Gastroesophageal sphincter (tissue), 4 donors: ENCODE measurements at places on chromosomes 1 and 21. TPM values are rescaled to one million over a fixed set of nuclear protein-coding genes. Genes with fewer than 3 reads are reported as not detected.

Gene SPRR3
- 291 TPM for total RNA-seq

Gene AMY1B
- total RNA-seq = not detected

Gene GNAT2
- total RNA-seq = not detected

Gene FCRL6
- total RNA-seq = 1.9 TPM

GRCh38 chr1:201096041-201096461, 16.2 kb downstream of the CACNA1S start:
- ATAC-seq = no peak

DNA sequence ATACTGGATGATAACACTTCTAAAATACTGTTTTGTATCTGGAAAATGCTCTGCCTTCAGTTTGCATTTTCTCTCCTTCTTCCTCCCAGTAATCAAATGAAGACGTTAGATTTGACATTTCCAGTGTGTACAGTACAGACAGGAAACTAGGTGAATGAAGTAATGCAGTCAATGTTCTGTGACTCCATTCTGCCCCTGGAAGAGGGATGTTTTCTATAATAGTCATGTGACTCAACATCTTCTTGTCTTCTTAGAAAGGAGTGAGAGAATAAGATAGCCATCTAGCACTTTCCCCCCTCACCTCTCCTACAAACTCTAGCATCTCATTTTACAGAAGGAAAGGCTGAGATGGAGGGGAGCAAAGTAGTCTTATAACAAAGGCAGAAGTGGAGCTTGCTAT, 77.6 kb downstream of the DDR2 start:
- ATAC-seq = peak; percentile 42

- ATAC-seq = no peak
Measured at GRCh38 chr1:246280551-246280950, 226.5 kb downstream of the SMYD3 start.

DNA sequence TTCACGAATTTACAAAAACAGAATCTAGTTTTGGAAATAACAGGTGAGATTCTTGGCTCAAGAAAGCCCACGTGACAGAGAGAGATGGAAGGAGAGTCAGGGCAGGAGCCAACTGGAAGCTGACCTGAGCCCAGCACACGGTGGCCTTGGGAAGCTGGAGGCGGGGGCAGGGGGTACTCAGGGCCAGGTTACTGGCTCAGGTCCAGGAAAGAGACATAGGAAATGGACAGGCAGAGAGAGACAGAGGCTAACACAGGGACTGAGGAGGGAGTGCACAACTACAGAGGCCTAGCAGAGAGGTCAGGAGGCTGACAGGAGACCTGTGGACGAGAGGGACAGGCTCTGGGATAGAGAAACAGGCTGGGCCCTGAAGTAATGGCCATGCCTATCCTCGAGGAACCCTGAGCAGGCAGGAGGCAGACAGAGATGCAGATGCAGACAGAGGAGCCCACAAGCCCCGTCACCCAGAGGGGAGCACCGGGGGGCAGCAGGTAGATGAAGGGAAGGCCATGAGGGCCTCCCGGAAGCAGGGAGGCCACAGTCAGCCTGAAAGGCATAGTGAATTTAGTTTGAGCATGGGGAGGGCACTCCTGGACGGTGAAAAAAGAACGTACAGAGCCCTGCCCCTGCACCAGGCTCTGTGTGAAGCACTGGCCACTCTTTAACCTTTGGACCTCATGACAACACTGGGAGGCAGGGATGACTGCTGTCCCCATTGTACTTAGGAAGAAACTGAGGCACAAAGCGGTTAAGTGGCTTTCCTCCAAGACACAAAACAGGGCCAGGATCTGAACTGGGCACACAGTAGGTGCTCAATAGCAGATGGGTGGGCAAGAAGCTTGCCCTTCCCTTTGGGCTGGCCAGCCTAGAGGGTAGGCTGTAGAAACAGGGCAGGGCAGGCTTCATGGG, 230.1 kb downstream of the TRABD2B start:
- ATAC-seq = no peak

DNA sequence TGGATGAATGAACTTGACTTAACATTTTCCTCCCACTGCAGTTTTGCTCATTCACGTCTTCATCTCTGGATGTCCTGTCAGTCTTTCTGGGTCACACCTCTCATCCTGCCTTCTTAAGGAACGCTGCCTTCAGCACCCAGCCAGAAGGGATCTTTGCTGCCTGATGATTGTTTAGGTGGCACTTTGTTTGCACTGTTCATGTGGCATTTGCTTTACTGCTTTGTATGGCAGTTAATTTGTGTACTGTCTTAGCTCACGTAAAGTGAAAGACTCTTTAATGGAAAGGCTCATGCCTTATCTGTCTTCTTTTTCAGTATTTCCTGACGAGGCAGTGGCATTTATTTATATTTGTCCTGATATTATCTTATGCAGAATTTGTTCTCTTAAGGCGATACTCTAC, 4.9 kb downstream of the MIA3 start:
- no peak for ATAC-seq

- ATAC-seq = no peak
Measured at GRCh38 chr1:222785529-222785928, 29.3 kb upstream of the DISP1 start.

DNA sequence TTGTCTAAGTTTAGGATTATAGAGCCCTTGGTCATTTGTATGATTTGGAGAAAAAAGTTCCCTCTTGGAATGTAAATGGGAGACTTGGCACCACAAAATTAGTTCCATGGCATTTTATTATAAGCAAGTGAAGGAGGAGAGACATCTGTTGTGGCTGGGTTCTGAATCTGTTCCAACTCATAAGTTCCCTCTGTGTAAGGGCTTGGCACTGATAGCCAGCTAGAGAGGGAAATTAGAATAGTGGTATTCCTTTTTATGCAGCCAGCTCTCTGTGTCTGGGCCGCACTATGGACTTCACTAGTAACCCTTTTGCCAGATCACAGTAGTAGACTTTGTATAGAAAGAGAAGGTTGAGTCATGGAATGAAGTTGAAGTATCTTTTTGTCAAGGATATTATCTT, 31.1 kb downstream of the GNAI3 start:
- no peak for ATAC-seq

GRCh38 chr1:185159966-185160365, 3.0 kb downstream of the SWT1 start:
- ATAC-seq = no peak

DNA sequence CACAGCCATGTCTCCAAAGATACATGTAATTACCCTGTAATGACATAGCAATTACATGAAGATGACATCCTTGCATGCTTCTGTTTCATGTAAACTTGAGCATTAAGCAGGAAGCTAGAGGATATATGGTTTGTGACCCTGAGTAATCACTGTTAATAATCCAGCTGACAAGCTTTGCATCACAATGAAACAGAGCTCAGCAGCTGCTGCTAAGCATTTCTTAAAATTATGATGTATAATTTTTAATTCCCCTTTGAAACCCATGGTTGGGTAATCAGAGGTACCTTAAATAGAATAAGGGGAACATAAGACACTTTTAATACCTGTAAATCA, 293.5 kb downstream of the NTNG1 start:
- no peak for ATAC-seq

- ATAC-seq = no peak
Measured at GRCh38 chr1:20648438-20648837, 12.7 kb downstream of the DDOST start.

DNA sequence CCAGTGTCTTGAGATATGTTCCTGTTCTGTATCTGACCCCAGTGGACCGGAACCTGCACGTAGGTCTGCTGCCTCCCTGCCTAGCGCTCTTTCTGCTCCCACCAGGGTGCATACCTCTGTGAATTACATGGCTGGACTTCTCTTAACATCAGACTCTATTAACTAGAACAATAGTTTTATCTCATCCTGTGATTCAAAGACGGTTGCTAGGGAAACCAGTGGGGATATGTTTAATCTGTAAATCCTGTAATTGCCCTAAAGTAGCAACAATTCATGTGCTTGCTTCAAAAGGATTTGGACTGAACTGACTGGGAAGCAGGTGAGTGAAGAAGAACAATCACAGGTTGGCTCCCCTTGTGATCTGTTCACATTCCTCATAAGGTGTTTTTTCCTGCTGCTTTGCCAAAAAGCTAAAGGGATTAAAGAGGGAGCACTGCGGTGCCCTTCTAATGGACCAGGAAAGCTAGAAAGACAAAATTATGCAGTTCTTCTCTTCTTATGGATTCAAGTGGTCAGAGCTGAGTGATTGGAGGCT, 52.7 kb upstream of the DIRAS3 start:
- no peak for ATAC-seq

DNA sequence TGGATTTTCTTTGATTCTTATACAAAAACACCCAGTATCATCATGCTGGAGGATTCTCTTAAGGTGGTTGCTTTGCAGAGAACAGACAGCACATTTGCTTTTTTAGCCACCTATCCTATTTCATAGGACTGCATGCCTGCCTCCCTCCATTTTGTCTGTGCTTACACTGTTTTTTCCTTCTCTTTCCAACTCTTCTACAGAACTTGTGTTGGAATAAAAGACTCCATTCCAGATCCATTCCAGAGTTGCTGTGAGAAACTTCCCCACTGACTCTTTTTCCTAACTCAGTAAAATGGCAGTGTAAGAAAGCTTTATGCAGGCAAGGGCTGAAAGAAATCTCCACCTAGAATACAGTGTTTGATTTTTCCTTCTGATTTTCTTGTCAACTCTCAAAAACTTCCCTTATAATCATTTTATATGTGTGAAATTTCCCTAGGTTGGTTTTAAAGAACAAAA, 5.2 kb upstream of the ARID1A start:
- no peak for ATAC-seq

GRCh38 chr1:213119794-213120193, 68.8 kb downstream of the RPS6KC1 start:
- ATAC-seq = no peak

DNA sequence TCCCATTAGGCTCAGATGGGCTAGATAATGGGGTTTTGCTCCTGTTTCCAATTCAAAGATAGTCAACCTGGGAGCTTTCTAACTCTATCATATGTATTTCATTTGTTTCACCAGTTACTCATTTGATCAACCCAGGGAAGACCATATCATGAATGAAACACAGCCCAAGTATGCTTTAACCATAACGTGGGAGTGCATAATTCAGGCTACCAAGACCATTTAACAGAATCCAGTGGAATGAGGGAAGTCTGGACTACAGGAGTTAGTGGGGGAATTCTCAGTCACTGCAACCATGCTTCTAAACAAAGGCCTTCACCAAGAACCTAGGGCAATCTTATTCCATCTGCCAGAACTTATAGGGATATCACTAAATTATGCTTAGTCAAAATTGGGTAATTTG, 15.0 kb upstream of the SLC16A1 start:
- ATAC-seq = no peak

GRCh38 chr1:87497380-87498203, 168.9 kb downstream of the LMO4 start:
- ATAC-seq = no peak

DNA sequence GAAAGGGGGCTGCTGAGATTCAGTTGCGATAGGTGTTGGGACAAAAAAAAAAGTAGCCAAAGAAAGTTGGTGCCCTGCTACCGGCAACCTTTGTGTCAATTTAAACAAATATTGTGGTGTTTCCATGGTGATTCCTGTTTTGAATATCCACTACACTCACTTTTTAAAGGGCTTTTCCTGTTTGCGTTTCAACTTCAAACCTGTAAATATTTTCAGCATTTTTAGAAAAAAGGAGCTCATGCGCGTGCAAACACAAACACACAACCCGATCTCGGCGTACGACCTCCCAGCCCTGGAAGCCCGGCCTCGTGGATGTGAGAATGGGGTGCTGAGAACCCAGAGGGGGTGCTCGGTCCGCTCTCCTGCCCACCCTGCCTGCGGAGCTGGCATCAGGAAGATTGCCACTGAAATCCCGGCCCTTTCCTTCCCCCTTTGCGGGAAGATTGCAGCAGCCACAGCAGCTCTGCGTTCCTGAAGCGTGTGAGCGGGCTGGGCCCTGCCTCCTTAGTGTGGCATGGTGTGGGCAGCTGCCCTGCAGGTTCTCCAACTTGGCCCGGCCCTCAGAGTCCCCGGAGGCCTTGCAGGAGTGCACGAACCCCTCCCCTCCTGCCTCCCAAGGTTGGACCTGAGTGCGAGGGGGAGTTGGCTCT, 34.8 kb downstream of the CASZ1 start:
- ATAC-seq = no peak

DNA sequence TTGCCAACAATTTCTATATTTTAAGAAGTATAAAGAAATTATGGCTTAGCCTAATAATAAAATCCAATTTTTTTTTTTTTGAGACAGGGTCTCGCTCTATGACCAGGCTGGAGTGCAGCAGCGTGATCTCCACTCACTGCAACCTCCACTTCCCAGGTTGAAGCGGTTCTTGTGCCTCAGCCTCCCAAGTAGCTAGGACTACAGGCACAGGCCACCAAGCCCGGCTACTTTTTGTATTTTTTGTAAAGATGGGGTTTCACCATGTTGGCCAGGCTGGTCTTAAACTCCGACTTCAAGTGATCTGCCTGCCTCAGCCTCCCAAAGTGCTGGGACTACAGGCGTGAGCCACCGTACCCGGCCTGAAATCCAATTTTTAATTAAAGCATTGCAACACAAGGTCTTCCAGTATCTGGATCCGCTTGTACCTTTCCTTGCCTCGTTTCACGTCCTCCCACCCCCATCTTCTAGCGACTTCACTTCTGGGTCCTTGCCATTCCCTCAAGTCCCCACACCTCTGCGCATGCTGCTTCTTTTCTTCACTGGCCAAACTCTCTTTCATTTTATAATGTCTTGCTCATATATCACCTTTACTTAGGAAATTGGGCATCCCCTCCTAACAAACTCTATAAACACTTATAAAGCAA, 2.3 kb downstream of the FUBP1 start:
- no peak for ATAC-seq

DNA sequence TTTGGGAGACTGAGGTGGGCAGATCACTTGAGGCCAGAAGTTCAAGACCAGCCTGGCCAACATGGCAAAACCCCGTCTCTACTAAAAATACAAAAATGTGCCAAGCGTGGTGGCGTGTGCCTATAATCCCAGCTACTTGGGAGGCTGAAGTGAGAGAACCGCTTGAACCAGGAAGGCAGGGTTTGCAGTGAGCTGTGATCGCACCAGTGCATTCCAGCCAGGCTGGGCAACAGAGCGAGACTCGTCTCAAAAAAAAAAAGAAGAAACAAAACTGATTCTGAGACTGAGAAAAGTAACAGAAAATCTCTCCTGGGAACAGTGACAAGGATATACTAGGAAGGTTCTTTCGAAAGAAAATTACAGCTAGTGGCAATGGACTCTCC, 20.9 kb downstream of the USP48 start:
- no peak for ATAC-seq

- ATAC-seq = no peak
Measured at GRCh38 chr1:35768350-35769187, 1.2 kb downstream of the CLSPN start.

- peak; percentile 25 for ATAC-seq
Measured at GRCh38 chr1:17826165-17826488, 71.0 kb downstream of the ACTL8 start.

GRCh38 chr1:29460041-29460610, 223.8 kb downstream of the PTPRU start:
- ATAC-seq = no peak

- ATAC-seq = no peak
Measured at GRCh38 chr1:108569097-108569728, 9.3 kb downstream of the EEIG2 start.
